ENCODE measurements at places on chromosomes 4 and X.

GRCh38 chrX:30973784-30974427, 84.9 kb upstream of the TAB3 start:
- no peak for DNase-seq

GRCh38 chr4:102217345-102217744, 127.9 kb downstream of the SLC39A8 start:
- no peak for DNase-seq

- DNase-seq = no peak
Observed at GRCh38 chrX:48976086-48976485, 4.4 kb upstream of the KCND1 start.

DNA sequence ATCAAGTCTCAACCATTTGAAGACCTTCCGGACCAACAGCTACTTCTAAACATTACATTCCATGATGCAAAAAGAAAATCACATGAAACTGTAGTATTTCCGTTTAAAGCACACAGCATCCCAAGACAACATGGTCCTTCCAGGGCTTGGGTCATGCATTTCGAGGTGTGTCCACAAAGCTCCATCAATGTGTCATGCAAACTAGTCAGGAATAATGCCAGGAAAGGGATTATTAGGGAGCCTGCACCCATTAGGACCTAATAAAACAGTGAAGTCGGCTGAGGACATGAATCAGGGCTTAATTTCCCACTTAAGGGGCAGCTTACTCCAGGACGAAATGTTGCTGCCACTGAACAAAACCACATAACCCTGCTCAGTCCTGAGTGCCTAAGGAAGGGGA, 177.9 kb downstream of the TSPAN5 start:
- no peak for DNase-seq

DNA sequence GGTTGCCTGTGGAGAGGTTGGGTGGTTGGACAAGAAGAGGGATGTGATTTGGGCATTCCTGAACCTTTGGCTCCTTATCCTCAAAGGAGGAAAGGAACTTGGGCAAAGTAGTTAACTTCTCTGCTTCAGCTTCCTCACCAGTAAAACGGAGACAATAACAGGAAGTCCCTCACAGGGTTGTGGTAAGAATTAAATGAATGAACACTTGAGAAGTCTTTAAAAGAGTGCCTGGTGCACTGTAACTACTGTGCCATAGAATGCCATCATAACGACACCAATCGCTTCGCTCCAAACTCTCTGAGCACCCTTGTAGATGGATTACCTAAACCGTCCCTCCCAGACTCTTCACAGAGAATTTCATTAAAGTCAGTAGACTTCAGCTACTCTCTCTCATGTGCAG, 10.5 kb downstream of the ZCCHC18 start:
- DNase-seq = no peak

DNA sequence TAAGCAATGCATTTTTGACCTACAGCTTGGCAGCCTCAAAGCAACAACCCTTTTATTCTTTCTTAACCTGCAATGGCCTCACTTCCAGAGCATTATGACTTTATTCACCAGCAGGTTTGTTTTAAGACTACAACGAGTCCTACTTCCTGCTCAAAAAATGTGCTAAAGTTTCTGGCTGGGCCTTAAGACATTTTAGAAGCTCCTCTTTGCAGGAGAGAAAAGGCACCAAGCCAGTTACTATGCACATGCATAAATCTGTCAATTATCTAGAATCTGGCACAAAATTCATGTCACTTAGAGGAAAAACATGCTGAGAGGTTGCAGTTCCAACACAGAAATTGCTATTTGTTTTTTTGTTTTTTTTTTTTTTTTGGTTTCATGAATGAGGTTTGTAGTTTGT, 223.0 kb upstream of the EPHA5 start:
- no peak for DNase-seq

GRCh38 chr4:110636680-110637407, 14.0 kb upstream of the PITX2 start:
- DNase-seq = no peak

GRCh38 chr4:188550296-188550695, 411.1 kb downstream of the TRIML1 start:
- no peak for DNase-seq

DNA sequence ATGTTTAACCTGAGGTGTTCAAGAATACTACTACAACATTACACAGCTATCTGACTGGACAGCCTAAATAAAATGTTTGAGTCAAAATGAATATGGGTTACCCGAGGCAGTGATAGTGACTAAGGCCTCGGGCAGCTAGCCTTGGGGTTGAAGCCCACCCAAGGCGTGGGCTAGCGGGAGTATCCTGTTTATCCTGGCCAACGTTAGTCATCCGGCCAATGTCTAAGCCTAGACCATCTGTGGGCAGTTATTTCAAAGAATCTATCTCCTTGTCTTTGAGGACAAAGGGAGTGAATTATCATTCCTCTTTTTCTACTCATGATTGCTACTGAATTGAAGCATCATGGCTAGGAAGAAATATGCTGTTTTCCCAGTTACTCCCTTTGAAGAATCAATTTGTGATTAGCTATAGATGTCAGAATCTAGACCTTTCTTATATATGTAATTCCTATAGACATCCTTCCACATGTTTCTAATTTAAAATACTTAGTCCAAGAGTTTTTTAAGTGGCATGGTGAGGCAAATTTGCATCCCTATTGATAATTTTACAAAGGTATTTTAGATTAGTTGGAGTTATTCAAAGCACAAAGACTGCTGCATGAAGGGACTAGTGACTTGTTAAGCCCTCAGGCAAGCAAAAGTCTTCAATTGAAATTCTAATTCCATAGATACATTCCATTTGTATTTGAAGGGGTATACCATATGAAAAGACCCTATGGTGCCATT, 6.0 kb upstream of the PDGFC start:
- no peak for DNase-seq

DNA sequence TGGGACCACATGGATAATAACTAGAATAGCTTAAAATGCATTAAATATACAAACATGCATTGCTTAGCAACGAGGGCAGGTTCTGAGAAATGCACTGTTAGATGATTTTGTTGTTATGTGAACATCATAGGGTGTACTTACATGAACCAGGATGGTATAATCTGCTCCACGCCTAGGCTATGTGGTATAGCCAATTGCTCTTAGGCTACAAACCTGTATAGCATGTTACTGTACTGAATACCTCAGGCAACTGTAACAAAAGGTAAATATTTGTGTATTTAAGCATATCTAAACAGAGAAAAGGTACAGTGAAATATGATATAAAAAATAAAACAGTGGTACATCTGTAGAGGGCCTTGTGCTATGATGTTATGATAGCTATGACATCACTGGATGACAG, 169.2 kb upstream of the IL15 start:
- no peak for DNase-seq

DNA sequence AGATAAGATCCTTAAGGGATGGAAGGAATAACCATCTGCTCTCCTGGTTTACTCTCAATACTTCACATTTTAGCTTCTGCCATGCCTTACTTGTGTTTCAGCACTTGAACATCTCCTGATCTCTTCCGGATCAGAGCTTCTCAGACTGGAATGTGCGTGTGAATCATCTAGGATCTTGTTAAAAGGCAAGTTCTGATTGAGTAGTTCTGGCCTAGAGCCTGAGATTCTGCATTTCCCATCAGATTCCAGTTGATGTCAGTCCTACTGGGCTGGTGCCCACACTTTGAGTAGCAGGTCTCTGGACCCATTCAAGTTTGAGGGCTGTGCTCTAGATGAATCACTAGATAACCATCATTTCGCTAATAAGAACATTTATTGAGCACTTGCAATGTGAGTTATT, 20.0 kb downstream of the NDP start:
- no peak for DNase-seq

DNA sequence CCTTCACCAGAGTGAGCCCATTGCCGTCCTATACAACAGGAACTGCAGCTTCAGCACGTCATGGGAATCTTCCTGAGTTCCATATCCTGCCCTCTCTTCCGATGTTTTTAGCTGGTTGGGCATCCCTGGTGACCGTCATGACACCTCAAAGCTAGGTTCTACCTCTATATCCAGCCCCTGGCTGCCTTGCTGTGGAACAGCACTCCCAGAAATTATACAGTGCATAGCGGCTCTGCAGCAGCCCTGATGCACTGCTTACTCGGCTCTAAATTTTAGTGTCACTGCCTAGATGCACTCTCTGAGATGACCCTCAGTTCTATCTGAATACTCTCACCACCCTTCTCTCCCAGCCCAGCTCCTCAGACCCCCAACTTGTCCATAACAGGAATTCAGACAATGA, 44.3 kb downstream of the ARHGEF38 start:
- no peak for DNase-seq

GRCh38 chrX:70052895-70053615, 3.3 kb upstream of the AWAT2 start:
- DNase-seq = no peak

GRCh38 chr4:65420036-65420435, 250.3 kb downstream of the EPHA5 start:
- no peak for DNase-seq

DNA sequence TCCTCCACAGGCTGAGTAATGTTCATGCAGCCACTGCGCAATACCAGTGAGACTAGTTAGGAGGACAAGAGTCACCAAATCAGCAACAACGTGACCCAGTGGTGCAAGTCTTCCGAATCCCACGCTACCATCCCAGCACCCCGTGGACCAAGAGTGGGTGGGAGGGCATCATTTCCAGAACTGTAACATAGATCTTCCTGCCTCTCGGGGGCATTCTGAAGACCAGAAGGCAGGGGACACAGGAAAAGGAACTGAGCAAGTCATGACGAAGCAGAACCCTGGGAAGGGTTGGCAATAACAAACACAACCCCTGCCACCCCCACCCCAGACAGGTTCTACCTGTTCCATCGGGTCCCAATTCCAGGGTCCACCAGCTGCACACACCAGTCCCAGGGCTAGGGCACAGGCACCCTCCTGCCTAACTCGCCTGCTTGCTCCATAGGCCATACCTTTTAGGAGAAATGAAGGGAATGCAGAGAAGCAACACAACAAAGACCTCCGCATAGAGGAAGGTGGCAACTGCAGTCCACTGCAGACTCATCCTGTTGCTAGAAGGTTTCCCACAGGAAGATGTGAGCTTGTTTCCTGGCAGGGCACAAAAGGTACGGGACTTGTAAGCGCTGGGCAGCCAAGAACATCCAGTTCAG, 1.4 kb downstream of the BCAP31 start:
- no peak for DNase-seq

- DNase-seq = no peak
Observed at GRCh38 chr4:52659722-52660261, 691 bp upstream of the USP46 start.

DNA sequence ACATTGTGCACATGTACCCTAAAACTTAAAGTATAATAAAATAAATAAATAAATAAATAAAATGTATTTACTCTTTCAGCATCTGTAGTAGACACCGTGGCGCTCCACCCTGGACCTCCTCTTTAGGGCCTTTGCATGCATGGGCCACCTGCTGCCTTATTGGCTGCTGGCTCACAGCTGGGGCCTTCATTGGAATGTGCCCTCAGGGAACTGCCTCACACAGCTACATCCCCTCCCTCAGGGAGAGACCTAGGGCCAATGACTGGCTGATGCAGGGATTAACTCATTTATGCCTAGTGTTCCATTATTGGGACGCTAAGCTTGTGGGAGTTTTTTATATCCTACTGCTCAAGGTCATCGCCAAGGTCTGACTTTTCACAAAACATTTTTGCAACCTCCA, 302.9 kb upstream of the FTHL17 start:
- no peak for DNase-seq

DNA sequence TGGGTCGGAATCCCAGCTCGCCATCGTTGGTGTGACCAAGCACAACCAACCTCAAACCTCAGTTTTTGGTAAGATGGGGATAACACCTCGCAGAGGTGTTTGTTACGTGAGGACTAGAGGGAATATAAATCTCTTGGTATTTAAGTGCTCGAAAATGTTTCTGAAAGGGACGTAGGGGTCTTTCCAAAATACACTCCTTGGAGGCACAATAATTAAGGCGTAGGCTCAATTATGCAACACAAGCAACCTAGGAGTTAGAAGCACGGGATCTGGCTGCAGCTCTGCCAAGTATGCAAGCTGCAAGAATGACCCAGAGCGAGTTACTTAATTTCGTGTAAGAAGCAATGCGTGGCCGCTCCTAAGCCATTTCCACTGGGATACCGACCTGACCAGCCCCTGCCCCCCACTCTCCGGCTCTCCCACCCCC, 552 bp downstream of the ADH5 start:
- peak; percentile 12 for DNase-seq

DNA sequence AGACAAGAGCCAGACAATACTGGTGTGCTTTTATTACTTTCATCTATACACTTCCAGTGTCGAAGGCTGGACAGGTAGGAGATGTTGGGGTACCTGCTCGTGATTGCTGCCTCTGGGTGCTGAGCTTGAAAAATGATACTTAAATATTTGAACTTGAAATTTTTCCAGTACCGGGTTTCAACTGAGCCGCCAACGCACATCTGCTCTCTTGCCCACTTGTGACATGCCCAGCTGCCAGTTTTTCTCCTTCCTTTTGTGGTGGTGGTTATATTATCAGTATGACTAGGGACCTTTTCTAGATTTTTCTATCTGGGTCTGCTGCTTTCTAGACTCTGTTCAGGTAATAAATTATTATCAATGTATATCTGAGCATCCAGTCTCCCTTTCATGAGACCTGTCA, 3.4 kb downstream of the OGT start:
- no peak for DNase-seq

DNA sequence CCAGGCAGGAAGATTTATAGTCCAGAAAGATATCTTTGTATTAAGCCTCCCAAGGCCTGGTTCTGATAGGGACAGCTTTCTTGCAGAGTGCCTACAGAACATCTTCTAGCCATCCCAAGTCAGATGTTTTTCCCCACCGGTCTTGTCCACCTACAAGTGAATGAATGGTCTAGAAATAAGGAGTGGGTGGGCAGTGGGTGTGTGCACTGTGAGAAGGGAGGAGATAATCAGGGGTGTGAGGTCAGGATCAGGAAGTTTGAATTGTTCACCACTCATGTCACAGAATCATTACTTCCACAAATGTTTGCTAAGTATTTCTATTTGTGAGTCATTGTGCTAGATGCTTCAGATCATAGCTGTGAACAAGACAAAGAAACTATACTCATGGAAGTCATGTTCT, 332.6 kb downstream of the NKX6-1 start:
- no peak for DNase-seq

GRCh38 chr4:1205586-1206298, 33.4 kb upstream of the SPON2 start:
- DNase-seq = peak; percentile 18

DNA sequence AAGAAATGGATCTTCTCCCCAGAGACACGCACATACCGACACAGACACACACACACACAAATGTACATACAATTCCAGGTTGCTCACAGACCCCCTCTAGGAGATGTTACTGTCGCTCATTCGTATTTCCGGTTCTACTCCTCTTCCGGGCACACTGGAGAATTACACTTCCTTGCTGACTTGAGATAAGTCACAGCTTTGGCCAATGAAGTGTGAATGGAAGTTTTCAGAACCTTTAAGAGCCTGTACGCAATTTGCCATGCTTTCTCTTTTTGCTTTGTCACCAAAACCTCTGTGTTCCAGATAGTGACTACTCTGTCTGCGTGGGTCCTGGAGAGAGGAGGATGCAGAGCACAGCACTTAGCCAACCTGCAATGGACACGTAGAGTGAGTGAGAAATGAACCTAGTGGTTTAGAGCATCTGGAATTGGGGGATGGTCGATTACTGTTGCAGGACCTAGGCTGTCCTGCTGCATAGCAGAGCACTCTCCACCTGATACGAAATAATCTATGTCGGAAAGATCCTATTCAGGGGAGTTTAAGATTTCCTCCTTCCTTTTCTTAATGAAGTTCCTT, 239.5 kb upstream of the TET2 start:
- no peak for DNase-seq

GRCh38 chr4:107760281-107760947, 40.4 kb upstream of the PAPSS1 start:
- DNase-seq = no peak

- DNase-seq = no peak
Observed at GRCh38 chr4:76984127-76984526, 34.6 kb downstream of the SEPTIN11 start.

Measured in GM12892 (cell line).